ENCODE measurements at places on chromosomes 12 and 14.

- no peak for DNase-seq
Observed at GRCh38 chr14:26190646-26191045, 407.2 kb downstream of the NOVA1 start.

DNA sequence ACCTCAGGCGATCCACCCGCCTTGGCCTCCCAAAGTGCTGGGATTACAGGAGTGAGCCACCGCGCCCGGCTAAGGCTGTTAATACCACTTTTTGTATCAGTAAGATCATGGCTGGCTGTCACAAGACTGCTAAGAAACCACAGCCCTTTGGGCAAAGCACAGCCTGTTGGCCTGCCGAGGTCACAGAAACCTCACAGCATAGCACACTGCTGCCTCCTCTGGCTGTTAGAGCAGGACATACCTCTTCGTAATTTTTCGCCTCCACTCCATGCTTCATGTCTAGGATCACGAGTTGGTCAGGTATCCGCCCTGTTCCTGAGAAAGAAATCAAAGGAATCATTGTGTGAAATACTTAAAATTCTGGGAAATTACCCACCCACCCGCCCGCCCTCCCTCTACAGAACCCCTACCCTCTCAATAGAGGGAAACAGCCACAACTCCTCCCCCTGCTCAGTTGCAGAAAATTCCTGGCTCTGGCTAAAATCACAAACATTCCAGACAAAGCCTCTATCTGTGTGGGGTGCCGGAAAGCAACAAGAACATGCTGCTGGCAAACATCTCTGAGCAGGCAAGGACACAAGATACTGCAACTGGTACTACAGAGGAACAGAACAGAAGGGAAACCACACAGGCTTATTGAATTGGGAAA is 20.7 kb upstream of the NEK9 start:
- no peak for DNase-seq

GRCh38 chr12:117052386-117053049 is 46.7 kb downstream of the TESC start:
- peak; percentile 22 for DNase-seq

- no peak for DNase-seq
Observed at GRCh38 chr12:31326736-31327659, 1.0 kb upstream of the SINHCAF start.

- no peak for DNase-seq
Observed at GRCh38 chr12:65590318-65590717, 234.0 kb upstream of the HMGA2 start.

DNA sequence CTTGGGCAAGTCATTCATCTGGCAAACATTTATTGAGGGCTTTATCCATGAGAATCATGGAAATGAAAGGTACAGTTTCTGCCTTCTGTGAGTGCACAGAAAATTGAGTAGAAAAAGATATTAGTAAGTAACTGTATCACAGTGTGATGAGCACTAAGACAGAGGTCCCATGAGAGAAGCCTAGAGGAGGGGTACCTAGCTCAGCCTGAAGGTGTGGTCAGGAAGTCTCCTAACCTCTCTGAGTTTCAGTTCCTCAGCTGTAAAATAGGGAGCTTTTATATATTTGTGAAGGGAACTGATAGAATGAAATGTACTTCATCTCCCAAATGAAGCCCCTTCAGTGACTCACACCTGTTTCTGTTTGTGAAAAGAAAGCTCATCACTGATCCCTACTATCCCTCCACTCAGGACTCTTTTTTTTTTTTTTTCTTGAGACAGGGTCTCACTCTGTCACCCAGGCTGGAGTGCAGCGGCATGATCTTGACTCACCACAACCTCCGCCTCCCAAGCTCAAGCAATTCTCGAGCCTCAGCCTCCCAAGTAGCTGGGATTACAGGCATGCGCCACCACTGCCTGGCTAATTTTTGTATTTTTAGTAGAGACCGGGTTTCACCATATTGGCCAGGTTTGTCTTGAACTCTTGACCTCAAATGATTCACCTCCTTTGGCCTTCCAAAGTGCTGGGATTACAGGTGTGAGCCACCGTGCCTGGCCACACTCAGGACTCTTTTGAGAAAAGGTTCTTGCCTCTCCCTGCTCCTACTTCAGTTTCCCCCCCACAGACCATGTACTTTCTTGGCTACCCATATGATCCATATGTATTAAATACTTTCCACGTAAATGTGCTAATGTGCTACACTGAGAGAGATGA is 93.7 kb upstream of the FUT8 start:
- peak; percentile 85 for DNase-seq

DNA sequence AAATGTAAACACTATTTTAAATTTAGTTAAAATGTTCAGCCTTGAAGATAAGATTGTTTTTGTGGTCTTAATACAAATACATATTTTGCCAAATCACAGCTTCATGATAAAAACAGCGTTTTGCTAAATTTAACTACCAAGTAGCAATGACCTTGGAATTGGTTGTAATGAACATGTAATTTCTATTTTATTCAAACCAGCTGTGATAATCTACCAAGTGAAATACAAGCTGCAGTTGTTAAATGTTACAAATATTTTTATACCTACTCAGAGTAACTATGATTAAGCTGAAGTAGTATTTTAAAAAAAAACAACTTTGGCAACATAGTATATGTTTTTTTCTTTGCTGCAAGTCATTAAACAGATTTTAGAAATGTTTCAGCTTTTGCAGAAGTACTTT is 96.2 kb downstream of the CPSF2 start:
- DNase-seq, result no peak

- no peak for DNase-seq
Observed at GRCh38 chr12:84825149-84825548, 87.5 kb downstream of the SLC6A15 start.

DNA sequence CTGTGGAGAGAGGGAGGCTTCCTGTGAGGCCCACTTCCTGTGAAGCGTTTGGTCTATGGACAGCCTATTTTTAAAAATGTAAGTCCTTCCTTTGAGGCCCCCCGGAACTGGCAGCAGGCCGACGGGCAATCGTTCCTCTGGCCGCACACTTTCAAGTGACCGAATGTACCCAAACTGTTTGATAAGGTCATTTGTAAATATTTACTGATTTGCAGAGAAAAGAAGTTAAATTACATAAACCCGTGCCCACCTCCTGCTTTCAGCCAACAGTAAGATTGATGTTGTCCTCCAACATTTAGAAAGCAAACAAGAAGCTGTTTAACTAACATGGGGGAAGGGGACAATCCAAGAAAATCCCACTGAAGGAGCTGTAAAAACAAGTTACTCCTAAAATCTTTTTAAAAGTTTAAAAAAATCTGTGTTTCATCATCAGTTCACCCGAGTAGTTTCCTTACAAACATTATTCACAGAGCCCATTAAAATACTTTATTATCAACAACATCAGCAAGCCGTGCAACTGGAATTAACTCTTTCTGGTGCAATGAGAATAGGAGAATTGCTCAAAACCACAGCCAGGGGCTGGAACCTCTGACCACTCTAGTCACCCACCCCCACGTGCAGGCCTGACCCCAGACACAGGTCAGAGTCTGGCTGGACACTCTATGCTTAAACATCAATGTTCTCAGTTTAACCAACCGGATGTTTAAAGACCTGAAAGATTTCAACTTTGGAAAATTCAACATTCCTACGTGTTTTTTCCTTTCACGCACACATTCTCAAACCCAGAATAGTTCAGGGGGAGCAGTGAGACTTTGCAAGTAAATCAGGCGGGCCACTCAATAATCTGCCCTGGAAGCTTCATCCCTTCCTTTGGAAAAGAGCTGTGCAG is 65.3 kb downstream of the FOXN3 start:
- peak; percentile 51 for DNase-seq

DNA sequence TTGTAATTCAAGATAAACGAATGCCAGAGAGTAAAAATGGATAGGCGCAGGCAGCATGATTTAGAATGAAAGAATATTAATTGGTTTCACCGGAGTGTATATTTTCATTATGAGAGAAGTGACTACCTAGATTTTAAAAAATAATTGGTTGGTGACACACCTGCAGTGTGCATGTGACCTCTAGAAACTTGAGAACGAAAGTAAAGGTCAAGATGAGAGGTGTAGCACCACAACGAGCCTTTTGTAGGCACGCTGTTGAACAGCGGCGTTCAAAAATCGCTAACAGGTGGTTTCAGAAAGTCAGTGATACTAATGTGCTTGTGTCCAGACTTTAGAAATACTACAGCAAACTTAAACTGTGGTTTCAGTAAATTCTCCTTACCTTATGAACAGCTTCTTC is 123.8 kb downstream of the NPAS3 start:
- DNase-seq, result no peak

DNA sequence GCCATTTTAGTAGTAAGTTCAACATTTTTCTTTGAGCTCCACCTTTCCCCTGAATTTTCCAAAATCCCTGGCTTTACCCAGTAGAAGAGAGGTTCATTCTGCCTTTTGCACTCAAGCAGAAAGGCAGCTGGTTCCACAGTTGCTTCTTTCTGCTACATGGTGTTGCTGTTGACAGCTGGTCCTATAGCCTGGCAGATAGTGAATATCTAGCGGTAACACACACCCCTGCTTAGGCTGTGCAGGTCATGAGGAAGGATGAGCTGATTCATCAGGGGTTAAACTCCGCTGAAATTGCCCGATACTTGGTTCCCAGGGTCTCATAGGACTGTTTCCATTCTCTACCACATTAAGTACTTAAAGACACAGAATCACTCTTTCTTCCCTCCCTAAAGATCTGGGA is 62.4 kb downstream of the PUS7L start:
- DNase-seq, result no peak

DNA sequence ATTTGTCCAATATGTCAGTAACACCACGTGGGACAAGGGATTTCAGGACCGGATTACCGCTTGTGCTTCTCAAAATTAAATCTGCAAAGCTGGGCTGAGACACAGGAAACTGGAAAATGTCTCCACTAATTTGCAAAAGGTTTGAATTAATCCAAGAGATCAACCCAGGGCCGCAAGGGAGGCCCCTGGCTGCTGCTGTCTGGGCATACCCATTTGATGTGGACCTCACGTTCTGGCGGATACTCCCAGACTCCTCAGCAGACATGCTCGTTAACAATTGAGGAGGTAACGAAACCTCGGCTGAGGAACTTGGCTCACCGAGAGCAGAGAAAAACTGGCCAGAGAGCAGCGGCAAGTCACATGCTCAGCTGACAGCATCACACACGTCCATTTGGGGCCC is 180.6 kb downstream of the SLC15A4 start:
- no peak for DNase-seq

DNA sequence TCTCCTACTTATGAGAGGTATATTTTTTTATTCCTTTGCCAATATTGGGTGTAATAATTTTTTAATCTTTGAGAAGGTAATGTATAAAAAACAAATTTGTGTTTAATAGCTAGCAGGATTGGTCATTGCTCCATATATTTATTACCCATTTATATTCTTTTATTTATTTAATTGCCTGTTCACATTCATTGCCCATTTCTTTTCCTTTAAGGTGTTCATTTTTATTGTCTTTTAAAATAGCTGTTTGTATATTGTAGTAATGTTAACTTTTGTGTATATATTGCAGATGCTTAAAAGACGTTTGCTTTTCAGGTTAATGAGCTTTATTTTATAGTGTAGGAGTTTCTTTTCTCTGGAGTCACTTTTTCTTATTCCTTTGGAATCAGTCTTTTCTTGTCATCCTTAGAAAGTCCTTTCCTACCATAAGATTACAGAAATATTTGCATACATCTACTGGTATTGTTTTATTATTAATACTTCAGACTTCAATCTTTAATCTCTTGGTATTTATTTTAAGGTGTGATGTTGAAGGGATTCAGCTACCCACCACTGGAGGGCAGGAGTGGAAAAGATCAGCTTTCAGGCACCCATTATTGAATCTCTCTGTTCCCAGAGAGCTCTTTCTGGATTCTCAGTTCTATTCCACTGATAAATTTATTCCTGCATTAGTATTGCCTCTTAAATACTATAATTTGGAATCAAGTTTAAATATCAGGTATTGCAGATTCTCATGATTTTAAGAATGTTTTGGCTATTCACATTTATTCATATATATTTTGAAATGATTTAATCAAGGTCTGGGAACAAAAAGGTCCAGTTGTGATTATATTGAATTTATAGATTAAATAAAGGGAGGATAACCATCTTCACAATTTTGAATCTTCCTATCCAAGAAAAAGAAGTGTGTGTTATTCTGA is 17.3 kb downstream of the PPM1A start:
- DNase-seq, result peak; percentile 35

DNA sequence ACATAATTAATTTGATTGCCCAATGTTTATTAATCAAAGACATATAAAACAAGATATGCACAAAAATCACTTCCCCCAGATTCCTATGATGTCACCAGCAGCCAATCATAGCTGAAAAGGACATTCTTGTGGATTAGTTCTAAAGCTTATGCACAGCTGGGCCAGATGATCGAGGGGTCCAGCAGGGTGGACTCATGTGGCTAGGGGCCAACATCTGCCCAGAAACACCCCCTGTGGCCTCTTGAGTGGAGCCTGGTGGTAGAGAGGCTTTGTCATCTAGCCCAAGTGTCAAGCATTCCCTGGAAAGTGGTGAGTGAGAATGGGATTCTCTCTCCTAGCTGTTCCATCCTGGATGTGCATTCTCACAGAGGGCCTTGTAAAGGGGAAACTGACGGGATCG is 590.0 kb downstream of the BCL11B start:
- no peak for DNase-seq

DNA sequence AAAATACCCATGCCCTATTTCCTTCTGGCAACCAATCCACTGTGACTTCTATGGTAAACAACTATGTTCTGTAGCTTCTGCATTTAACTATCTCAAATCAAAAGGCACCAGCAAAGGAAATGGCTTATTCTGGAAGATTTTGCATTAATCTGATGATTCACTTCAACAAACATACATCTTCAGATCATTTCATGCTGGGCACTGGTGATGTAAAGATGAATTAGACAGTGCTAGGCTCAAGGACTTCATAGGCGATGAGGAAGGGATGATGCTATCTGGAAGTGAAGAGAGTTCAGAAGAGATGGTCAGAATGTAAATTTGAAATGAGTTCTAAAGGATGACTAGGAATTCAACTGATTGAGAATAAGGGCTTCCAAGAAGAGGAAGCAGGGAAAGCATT is 363.3 kb downstream of the PAWR start:
- no peak for DNase-seq

DNA sequence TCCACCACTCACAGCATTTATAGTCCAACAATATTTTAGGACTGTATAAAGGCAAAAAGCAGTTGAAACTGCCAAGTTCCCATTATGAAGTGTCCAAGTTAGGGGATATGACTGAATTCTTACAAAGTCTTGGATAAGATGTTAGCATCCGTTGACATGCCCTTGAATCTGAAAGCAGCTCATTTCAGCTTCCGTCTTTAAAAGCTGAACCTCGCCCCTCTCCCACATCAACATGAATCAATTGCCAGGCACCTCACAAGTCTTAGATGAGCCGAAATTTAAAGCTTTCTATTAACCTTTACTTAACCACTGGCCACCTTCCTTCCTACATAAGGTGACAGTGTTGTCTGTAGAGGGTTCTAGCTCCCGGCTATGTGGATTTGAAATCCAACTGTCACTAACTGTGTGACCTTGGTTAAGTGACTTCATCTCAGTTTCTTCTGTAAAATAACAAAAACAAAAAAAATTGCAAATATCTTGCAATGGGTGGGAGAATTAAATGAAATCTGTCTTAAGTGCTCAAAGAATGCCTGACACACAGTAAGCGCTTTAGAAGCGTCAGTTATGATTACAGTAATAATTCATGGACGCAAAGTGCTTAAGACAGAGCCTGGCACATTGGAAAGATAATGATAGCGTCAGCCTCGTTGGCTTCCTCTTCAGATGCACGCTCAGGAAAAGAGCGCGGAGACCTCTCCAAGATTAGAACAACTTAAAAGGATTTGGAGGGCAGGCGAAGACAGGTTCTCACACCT is 1.2 kb downstream of the PPP1CC start:
- DNase-seq, result peak; percentile 50

All from B cell (primary cell).